ENCODE measurements at places on chromosomes 5 and 9.

DNA sequence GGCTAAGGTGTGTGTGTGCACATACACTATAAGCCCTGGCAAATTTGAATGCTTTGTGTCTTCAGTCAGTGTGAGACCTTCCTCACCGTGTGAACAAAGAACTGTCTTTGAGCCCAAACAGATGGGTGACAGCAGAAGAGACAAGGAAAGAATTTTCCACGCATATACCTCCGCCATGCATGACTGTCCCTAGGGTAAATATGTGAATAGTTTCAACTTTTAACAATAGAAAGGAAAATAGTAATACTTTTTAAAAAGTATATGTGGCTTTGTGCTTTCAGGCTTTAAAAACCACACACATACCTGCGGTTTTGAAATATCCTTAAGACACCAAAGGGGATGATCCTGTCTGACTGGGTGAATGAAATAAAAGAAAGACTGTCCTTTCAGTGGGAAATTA lies 438.6 kb upstream of the MPDZ start:
- no peak for DNase-seq

- peak; percentile 16 for DNase-seq
These were observed 531.6 kb downstream of the PSAT1 start for GRCh38 chr9:78828521-78828920.

- DNase-seq: no peak
These were observed 637.7 kb downstream of the SLCO4C1 start for GRCh38 chr5:101658433-101658832.

GRCh38 chr9:131180454-131180853 lies 55.1 kb downstream of the NUP214 start:
- no peak for DNase-seq

GRCh38 chr5:14212838-14213237 lies 69.7 kb downstream of the TRIO start:
- no peak for DNase-seq

DNA sequence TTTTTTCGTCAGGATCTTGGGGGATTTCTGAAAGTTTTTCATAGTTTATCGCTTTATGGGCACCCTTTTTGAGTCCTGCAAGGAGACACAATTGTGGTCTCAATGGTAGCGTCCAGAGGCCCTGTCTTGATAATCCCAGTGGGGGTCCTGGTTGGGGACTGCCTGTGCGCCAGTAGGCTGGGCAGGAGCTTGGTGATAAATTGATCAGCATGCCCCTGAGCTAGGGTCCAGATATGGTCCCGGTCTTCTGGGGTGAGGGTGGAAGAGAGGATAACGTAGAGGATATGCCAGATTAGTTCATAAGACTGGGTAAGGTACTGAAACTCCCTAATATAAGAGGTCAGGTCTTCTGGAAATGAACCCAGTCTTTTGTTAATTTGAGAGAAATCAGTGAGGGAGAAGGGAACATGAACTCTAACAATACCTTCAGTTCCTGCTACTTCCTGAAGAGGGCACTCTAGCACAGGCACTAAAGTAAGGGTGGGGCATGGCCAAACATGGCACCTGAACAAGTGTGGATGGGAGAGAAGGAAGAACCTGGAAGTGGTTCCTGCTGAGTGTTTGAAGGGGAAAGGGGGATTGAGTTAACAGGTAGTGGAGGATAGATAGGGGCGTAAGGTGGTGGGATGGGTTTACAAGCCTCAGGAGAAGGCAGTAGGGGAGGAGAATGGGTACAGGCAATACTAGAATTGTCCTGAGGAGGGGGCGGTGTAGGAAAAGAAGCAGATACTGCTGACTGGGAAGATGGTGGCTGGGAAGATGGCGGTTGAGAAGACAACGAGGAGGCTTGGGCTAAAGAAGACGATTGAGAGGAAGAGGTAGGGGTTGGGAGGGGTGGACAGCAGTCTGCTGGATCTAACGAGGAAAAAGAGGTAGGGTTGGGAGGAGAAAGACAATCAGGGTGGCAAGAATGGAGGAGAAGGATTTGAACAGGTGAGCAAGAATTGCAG lies 33.8 kb upstream of the ANXA2R start:
- DNase-seq: peak; percentile 56

GRCh38 chr9:97411440-97411788 lies 482 bp upstream of the TDRD7 start:
- no peak for DNase-seq

DNA sequence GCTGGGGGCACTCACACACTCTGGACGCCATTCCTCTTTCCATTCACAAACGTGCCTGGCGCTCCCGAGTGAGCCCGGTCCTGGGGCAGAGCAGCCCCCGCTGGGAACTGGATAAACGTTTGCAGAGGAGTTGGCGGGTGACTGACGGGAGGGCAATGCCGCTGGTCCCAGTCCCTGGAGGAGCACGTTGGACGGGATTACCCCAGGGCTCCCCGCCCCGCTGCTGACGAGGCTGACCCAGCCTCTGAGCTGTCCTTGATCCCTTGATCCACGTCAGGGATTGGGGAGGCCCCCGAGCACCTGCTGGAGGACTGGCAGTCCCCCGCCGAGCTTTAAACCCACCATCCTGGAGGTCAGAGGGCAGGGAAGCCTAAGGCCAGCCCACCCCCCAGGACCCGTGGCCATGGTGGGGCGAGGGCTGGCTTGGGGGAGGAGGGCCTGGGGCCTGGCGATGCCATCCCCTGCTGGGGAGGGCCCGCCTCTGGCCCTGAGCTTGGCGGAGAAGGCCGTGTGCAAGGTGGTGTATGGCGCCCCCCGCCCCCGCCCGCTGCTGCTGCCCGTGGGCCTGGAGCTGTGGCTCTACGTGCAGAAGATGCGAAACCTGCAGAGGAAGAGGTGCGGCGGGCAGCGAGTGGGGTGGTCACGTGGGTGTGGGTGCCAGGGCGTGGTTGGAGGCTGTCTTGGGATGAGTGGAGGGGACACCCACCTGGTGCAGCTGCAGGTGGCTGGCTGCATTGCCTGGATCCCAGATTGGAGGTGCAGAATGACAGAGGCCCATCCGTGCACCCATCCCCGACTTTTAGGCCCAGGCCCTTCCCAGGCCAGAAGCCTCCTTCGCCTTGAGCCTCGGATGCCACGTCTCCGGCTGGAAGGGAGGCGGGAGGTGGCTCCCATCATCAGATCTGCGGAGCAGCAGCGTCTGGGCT lies 4.5 kb downstream of the GPSM1 start:
- DNase-seq: no peak

DNA sequence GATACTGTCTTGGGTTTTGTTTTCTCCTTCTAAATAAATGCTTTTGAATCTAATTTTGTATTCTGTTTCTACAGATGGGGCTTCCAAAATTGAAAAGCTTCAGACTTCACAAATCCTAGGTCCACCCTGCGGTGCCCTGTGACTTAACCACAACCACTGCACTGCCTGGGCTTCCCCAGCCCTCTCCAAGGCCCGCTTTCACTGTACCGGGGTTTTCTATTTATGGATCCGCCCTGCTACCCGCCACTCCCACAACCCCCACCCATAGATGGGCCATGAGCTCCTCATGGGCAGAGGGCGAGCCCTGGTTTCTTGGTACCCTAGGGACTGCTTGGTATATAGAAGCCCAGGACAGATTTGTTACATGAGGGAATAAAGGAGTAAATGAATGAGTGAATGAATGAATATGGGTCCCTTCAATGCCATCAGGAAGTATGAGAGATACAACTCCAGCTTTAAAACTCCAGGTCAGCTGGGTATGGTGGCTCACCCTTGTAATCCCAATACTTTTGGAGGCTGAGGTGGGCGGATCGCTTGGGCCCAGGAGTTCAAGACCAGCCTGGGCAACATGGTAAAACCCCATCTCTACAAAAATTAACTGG lies 39.8 kb upstream of the NEK6 start:
- DNase-seq: no peak

GRCh38 chr5:77876316-77876715 lies 100.2 kb upstream of the TBCA start:
- DNase-seq: no peak

GRCh38 chr5:154544646-154545045 lies 66.6 kb upstream of the HAND1 start:
- no peak for DNase-seq

DNA sequence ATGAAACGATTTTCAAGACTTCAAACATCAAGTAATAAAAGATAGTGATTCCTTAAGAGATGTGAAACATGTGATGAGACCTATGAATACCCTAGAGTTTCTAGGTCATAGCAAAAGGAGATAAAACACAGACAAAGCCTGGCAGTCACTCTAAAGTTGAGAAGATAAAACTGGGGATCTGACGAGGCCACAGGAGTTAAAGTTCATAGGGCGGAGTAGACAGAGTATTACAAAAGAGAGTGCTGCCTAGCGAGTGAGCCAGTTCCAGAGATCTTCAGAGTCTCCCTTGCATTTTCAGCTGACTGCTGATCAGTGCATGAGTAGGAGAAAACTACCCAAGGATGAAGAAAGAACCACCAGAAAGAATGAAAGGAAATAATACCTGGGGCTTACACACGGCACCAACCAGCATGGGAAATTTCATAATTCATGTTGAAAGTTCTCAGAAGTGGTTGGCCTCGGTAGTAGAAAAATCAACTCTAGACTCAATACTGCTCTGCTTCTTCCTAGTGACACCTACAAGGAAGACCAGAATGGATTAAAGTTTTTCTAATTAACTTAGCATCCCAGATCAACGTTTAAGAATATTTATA lies 30.4 kb downstream of the FBXO4 start:
- no peak for DNase-seq

DNA sequence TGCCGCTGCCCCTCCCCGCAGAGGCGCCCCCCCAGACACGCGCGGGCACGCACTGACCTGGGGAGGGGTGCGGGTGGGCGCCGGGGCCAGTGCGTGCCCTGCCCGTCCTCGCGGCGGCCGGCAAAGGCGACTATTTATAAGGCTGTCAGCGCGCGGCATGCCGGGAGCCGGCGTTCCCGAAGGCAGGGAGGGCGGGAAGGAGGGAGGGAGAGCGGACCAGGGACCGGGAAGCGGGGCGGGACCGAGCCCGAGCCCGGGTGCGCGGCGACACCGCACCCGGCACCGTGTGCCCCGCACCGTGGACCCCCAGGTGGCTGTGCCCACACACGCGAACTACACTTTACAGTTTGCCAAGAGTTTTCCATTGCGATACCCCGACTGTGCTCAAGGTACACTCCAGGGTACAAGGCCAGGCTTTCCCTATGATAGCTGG lies at the start of gene AK1:
Gene AK1, minus strand, starts transcription at position 110 of the 433 bp plus-strand sequence. CDS start 3,058 bp downstream, outside the sequence.
- peak; percentile 60 for DNase-seq

GRCh38 chr5:123304777-123305316 lies 118.4 kb downstream of the CEP120 start:
- no peak for DNase-seq

DNA sequence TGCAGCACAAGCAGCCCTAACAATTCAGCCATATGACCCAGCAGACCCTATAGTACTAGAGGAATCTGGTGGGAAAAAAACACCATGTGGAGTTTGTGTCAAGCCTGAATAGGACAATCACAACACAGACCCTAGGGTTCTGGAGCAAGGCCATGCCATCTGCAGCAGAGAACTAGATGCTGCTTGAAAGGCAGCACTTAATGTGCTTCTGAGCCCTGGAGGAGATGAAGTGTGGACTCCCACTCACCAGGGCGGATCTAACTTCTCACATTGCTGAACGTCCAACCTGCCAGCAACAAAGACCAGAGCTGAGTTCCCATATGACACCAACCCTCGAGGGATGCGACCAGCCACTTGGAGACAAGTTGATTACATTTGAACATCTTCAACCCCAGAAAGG lies 43.2 kb downstream of the GABBR2 start:
- DNase-seq: no peak

DNA sequence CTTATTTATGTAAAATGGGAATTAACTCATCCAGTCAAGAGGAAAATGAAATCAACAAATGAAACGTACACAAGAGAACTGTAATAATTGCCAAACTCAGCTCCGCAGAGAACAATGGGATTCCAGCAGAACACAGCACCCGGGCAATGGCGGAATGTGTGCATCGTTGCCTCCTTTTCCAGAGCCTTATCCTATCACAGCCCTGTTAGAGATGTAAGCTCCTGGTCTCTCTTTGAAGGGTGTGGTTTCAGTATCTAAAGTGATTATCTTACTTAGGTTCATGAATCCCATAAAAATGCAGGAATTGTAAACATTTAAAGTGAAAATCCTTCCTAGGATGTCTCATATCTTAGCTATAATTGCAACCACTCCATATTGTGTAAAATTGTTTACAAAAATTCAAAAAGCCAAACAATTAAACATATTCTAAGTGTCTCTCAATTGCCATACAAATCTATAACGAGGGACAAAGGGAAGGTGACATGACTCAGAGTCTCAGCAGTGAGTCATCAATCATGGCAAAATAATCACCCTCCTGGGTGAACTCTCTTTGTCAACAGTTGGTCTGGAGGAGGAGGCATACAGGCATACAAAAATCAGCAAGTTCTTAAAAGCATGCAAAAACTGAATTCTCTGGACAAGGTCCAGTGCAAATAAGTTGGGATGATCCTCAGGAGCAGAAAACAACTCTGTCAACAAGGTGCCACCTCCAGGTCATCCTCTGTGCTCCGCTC lies 22.6 kb downstream of the SEMA5A start:
- no peak for DNase-seq

DNA sequence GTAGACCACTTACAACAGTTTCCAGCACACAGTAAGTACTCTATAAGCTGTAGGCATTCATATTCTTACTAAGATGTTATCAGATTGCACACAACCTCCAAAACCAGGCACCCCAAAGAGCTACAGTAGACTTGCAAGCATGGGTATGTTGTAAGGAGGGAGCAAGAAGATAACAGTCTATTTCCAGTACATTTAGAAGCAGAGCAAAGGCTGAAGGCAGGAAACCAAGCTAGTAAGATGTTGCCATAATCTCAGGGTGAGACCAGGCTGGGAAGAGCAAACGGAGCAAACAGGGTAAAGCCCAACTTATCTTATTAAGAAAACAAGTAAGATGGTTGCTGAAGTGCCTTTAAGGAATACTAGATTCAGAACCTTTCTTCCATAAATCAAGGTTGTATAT lies 161.1 kb downstream of the GLIS3 start:
- DNase-seq: no peak

DNA sequence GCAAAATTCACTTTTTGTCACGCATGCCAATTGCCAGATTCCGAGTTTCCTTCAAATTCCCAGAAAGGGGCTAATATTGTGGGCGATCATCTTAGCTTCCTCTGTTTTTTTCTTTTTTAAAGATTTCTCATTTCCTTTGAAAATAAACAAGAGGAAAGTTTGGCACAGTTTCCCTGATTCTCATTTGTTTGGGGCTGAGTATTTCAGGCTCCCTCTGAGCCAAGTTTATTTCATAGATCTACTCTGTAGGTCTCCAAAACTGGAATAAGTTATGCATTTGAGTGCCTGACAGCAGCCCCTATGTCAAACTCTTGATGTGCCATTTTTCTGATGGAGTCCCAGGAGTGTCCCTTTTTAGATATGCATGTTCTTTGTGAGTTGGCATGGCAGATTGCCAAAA lies 1297.2 kb upstream of the WWC1 start:
- no peak for DNase-seq

GRCh38 chr9:33129886-33130881 lies 37.0 kb downstream of the B4GALT1 start:
- DNase-seq: no peak
